ENCODE measurements at places on chromosomes 4 and X.

GRCh38 chr4:8296491-8296890 is 26.9 kb downstream of the HTRA3 start:
- no peak for DNase-seq

DNA sequence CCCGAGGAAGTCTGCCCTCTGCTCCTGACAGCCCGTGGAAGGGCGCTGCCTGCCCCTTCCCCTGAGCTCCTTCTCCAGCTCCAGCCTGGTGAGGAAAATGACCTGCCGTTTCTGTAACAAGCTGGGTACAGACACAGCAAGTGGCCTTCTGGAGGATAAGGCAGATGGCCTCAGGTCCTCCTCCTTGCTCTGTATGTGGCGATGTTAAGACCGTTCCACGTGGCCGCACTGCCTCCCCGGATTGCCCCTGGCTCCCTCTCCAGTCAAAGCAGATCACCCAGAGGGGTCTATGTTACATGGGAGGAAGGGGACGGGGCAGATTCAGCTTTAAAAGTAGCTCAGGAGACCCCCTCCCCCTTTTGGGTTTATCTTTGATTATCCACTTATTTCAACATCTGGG is 80.3 kb upstream of the GATB start:
- DNase-seq, result no peak

- no peak for DNase-seq
Measured at GRCh38 chr4:528835-529234, 29.8 kb downstream of the PIGG start.

- DNase-seq, result no peak
Measured at GRCh38 chr4:168057412-168057811, 34.9 kb upstream of the ANXA10 start.

All from vagina (tissue), 2 donors.